Globus pallidus (tissue), 1 donor: ENCODE measurements at places on chromosomes 6 and 20.

DNA sequence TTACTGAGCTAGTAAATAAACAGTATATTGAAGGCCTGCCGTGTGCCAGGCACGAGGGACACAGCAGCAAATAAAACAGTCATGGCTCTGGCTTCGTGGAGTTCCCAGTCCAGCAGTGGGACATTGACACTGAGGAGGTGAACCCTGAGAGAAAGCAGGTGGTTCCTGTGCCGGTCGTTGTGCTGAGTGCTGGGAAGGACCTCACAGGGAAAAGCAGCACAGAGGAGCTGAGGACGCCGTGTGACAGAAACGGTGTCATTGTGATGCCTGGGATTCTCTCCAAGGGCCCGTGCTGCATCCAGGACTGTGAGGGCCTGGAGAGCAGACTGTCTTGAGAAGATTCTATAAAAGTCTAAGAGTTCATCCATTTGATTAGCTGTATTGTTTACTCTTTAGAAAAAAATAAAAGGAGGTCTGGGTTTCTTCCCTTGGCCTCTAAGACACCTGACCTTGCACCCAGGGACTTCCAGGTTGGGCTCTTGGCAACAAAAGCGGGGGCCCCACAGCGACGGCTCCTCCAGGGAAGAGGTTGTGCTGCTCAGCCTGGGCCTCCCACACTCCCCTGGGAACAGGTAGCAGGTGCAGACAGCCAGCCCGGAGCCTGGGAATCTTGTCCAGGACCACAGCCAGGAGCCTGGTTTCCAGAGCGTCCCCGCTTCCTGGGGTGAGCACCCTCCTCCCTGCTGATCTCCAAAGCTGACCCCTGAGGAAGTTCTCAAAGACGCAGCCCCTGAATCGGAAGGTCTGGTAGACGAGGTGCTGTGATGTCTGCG lies 251.2 kb upstream of the PMEPA1 start:
- DNase-seq: peak; percentile 22

DNA sequence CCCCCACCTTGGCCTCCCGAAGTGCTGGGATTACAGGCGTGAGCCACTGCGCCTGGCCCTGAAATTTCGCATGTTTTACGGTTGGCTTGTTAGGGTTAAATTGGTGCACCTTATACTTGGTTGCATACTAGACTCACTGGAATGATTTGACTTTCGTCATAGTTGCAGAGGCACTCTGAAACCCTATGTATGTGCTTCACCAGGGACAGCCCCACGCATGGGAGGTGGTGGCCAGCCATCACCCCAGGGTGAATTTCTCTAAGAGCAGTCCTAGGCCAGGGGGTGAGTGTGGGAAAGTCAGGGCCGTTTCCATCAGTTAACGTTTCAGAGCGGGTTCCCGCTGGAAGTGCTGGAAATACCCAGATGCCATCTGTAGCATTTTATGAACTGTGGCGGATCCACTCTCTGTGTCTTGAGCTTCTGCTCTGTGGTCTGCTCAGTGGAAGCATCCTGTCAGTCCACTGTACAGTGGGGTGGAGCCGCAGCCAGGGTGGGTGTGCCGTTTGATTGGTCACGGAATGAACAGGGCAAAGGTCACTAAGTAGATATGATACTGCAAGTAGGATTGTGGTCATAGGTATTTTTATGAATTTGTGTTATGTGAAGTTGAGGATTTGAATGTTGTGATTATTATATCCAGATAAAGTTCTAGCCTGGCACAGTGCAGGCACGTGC lies 13.2 kb downstream of the DNAJC5 start:
- DNase-seq: no peak

DNA sequence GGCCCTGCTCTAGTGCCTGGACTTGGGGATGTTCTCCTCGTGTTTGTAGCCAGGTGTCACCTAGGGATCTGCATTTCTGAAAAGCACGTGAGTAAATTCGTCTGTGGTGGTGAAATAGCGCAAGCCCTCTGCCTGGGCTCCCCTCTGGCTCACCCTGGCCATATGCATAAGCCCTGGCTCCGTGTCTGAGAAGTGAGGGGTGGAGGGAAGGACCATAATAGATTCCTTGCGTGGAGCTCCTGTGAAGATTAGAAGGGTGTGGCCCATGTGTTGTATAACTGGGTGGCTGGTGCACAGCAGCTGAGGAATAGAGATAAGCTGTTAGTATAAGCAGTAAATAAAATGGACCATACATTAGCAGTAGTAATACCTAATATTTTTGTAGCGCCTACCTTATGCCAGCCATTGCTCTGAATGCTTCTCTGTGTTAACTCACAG lies 4.8 kb downstream of the BCAS1 start:
- DNase-seq: no peak

- DNase-seq: no peak
Observed at GRCh38 chr6:138550346-138550767, 51.1 kb upstream of the NHSL1 start.

DNA sequence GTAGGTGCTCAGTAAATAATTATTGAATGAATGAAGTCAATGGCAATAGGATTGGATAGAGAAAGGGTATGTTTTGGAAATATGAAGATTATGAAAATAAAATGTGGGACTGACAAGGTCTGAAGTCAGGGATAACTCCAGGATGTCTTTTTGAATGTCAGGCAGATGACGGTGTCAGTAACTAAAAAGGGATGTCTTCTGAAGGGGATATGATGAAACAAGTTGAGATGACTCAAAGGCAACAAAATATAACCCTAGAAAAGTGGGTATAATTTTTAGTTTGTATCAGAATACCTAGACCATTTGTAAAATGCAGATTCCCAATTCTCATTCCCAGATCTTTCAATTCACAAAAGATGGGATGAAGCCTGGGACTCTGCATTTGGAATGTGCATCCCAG lies 257.3 kb upstream of the SGK1 start:
- DNase-seq: no peak

GRCh38 chr6:79425589-79426311 lies 111.5 kb downstream of the LCA5 start:
- DNase-seq: no peak

DNA sequence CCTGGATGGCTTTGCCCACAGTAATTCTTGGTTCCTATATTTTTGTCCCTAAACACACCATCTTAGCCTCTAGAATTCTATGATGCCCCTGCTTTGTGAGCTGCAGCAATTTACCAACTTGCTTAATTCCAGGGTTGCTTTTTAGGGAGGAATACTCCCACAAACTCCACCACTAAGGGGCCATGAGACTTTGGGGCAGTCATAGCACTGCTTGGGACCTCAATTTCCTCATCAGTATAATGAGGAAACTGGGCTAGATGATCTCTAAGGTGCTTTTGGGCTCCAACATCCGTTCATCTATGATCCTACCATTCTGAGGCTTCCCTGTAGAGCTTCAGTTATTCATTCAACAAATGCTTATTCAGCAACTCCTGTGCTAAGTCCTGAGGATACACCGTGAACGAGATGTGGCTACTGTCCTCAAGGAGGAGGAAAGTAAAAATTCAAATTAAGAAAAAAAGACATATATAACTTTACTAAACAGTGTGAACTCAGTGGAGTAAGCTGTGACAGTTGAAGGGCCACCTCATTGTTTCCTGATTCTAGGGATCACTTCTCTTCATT lies 75.3 kb downstream of the PRDM1 start:
- DNase-seq: no peak

DNA sequence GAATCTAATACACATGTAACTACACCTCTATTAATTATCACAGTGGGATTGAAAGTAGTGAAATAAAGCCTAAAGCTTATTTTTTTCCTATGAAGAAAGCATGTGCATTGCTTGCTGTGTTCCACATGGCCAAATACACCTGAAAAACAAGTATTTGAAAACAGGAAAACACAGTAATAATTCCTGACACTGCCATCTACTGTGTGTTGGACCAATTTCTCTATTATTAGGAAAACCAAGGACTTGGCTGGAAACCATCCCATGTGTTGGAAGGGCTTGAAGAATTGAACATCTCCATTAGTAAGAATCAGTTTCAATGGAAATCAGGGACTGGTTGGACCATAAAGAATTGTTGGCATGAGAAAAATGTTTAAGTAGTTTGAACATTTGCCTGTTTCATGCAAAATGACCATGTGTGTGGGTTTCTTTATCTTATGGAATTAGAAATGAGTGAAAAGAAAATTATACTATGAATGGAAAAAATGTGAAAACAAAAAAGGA lies 124.1 kb downstream of the PHF3 start:
- no peak for DNase-seq
